ENCODE measurements at places on chromosomes 7 and 10. TPM values are rescaled to one million over a fixed set of nuclear protein-coding genes. Genes with fewer than 3 reads are reported as not detected.

WBP1L gene
- 48.9 TPM for polyA plus RNA-seq

PRKCQ gene
- polyA plus RNA-seq, result 14.6 TPM

DNA sequence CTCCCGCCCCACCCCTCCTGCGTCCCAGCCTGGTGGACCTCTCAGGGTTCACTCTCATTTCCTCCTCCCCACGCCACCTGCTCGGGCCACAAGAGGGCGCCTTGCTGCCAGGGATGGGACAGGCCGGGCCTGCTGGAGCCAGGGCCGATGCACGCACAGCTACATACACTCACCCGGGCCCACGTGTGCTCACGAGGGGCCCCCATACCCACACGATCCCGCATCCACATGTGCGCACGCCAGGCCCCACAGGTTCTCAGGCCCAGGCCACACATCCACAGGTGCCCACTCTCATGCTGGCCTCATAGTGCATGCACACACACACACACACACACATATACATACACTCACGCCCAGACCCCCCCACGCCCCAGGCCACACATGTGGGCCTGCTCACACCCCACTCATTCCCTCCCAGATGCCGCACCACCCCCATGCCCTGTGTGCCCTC is 68.6 kb downstream of the LHPP start:
- DNase-seq, result peak; percentile 74

ATOH7 gene
- 2.6 TPM for polyA plus RNA-seq

GRCh38 chr10:317271-317769 is 182.1 kb downstream of the ZMYND11 start:
- DNase-seq, result peak; percentile 69

GRCh38 chr7:24923172-24923865 is 56.7 kb downstream of the OSBPL3 start:
- no peak for DNase-seq

GRCh38 chr7:110922906-110923305 is 168.0 kb upstream of the LRRN3 start:
- DNase-seq, result no peak

DNA sequence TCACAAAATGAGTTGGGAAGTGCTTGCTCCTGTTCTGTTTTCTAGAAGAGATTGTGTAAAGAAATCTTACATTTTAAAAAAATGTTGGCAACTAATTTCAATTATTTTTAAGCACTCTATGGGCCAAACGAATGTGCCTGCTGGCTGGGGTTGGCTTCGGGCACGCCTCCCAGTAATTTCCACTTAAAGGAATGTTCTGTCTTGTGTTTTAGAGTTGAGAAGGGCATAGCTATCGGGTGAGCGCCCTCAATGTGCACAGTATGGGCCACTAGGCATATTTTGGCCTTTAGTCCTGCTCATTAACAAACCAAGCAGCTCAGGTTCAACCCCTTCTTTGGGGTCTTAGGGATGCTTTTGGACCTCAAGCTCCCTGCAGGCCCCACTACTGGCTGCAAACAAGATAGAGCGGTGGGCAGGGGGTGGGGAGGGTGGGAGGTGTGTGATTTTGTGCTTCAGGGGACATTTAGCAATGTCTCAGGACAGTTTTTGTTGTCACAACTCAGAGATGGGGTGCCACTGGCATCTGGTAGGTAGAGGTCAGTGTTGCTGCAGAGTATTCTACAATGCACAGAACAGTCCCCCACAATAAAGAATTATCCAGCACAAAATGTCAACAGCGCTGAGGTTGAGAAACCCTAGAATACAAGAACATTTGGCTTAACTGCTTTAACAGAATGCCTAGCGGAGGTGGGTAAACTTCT is 40.7 kb downstream of the TACC2 start:
- DNase-seq, result no peak

DNA sequence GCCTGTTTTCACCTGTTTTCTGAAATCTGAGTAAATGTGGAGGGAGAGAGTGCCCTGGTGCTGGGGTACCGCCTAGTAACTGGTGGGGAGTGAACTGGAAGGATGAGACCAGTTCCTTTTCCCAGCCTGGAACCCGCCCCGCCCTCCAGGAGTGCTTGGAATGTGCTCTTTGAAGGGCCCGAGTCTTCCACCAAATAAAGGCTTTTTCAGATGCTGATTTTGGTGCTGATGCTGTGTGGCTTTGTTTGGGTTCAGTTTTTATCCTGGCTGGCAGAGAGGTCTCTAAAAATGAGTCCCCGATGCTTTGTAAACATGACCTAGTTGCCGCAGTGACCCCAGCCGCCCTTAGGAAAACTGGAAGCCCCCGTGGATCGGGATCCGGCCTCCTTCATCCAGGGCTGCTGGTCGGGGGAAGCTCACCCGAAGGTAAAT is 25.9 kb downstream of the FOXK1 start:
- no peak for DNase-seq

EFCAB10 gene
- 2.6 TPM for polyA plus RNA-seq

DNA sequence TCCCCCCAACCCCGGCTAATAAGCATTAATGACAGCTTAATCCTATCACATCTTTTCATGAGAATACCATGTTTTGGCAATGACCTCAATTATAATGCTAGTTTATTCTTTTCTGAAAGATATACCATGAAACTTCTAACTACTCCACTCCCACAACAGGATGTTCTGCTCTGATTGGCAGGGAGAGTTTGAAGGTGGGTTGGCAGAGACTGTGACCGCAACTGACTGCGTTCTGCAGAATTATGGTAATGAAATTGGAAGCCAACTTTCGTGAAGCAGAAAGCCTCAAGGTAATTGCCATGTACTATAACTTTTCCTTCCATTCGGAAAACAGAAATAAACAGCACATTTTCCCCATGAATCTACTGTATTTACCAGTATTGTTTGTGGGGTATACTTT is 288.2 kb upstream of the SEMA3D start:
- DNase-seq, result no peak

- no peak for DNase-seq
Observed at GRCh38 chr7:41915871-41916270, 213.0 kb upstream of the INHBA start.

DNA sequence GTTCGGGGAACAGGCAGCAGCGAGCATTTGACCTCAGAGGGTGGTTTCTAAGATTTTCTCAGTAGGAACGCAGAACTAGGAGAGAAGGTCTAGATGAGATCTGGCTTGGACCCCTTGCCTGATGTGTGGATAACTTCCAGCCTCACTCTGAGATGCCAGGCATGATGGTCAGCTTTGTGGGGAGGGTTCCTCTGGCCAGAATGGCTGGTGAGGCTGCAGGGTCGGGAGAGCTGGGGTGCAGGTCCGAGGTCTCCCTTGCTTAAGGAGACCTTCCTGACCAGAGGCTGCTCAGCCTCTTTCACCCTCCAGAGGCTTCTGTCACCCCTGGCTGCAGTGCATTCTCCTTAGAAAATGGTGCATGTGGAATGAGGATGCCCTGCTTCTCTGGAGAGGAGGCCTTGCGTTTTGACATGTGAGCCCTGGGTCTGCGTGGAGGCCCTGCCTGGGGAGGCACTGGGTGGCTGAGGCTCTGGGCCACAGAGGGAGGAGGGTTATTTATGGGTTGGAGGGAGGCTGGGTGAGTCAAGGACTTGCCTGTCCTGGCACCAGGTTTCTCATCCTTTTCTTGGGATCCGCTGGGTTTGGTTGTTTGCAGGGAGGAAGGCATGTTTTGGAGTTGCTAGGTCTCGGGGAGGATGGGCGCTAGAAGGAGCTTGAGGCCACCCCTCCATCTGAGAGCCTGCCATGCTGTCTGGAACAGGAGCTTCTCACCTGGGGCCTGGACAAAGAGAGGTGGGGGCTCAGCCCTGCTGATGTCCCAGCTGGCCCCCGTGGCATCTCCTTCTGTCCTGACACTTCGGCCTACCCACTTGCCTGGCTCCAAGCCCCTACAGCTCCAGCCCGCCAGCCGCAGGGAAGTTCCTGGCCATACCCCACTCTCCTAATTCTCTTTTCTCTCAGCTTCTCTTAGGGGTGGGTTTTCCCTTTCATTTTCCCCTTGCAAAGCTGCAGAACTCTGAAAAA is 3.9 kb downstream of the FAM241B start:
- no peak for DNase-seq

- DNase-seq, result no peak
Observed at GRCh38 chr7:91311839-91312238, 47.6 kb downstream of the FZD1 start.

UPK3BL1 gene
- 18.6 TPM for polyA plus RNA-seq

- no peak for DNase-seq
Observed at GRCh38 chr7:92904244-92905131, 68.1 kb upstream of the CDK6 start.

WNT16 gene
- 0.05 TPM for polyA plus RNA-seq

DNA sequence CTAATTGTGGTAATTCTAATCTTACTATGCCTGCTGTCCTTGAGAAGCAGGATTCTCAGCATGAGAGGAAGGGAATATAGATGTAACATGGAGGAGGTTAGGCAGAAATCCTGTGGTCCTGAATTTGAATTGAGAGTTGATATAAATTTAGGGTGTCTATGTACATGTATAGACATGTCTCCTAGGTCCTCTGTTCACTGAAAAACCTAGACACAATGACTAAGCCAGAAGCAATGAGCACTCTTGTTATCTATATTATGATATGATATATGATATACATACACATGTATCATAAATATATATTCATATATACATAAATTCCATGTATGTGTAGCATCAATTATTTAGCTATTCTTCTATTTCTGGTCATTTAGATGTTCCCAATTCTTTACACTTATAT is 173.3 kb upstream of the MKLN1 start:
- no peak for DNase-seq

GRCh38 chr10:44979281-44980191 is 927 bp upstream of the DEPP1 start:
- DNase-seq, result no peak

GRCh38 chr10:101797403-101798059 is 14.3 kb upstream of the NPM3 start:
- no peak for DNase-seq

TAS2R41 gene
- polyA plus RNA-seq, result not detected

GRCh38 chr7:70698219-70698832 is 433.6 kb upstream of the GALNT17 start:
- peak; percentile 60 for DNase-seq

GRCh38 chr10:122749886-122750285 is 50.2 kb upstream of the C10orf120 start:
- DNase-seq, result no peak

GRCh38 chr7:73618538-73618937 is 5.8 kb downstream of the MLXIPL start:
- no peak for DNase-seq

DNA sequence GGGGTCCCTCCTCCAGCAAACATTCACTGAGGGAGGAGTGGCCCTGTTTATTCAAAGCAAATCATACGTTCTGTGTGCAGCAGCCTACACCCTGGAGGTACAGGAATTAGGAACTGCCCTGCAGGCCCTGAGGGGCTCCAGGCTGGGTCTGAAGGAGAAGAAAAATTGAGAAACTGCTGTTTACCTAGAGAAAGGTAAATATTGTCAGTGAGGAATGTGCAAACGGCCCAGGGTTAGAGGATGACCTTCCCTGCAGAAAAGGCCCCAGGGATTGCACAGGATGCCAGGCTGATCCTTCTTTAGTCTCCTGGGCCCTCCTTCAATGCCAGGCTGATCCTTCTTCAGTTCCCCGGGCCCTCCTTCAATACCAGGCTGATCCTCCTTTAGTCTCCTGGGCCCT is 5.7 kb downstream of the CALML5 start:
- DNase-seq, result no peak

GRCh38 chr10:77601488-77601887 is 36.1 kb downstream of the KCNMA1 start:
- no peak for DNase-seq

- no peak for DNase-seq
Observed at GRCh38 chr7:134701272-134701671, 54.6 kb downstream of the BPGM start.
